ENCODE measurements at places on chromosomes 3 and 15.
A peak's percentile ranks its signal among the peaks of the same experiment; 100 is the strongest.

GRCh38 chr3:141370065-141370533 is 1.8 kb downstream of the ZBTB38 start:
- DNase-seq: peak; percentile 41

GRCh38 chr3:71398157-71398836 is 185.2 kb downstream of the FOXP1 start:
- DNase-seq: no peak

GRCh38 chr15:62242999-62243398 is 77.9 kb upstream of the C2CD4B start:
- DNase-seq: no peak

- DNase-seq: no peak
Measured at GRCh38 chr15:52114261-52115055, 1.9 kb upstream of the BCL2L10 start.

- DNase-seq: no peak
Measured at GRCh38 chr3:161560008-161560637, 63.5 kb downstream of the OTOL1 start.

Data from activated T-cell treated with anti-CD3 and anti-CD28 coated beads, Interleukin-2, amount 50 U/mL, for 1 hour (primary cell).